RPMI8226 (cell line): ENCODE measurements at places on chromosomes 7 and 10.

DNA sequence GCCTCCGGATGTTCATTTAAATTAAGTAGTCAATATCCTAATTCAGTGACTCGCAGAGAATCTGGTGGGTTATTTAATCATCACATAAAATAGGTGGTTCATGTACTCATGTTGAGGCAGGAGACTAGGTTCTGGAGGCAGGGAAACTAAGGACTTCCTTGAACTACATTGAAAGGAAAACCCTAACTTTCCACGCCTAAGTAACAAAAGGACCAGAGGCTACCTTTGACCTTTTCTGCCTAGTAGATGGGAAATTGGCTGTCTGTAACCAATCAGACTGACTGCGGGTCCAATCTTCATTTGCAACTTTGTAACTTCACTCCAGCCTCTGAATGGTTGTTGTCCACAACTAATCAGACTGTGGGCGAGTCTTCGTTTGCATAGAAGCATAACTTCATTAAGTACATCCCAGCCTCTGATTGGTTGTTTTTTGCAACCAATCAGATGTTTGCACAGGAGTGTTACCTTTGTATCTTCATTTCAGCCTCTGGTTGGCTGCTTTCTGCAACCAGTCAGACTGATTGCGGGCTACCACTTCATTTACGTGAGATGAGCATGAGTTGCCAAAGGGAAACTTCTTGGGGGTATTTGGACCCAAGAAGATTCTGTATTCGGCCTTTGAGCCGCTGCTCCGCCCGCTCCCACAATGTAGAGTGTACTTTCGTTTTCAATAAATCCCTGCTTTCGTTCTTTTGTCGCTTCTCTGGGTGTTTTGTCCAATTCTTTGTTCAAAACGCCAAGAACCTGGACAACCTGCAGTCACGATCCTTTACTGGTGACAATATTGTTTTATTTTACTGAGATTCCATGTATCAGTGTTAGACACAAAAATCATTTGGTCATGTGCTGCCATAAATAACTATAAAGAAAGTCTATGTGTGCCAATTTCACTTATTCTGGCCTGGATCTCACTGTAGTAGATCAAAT is 1.7 kb upstream of the ST7 start:
- no peak for DNase-seq

DNA sequence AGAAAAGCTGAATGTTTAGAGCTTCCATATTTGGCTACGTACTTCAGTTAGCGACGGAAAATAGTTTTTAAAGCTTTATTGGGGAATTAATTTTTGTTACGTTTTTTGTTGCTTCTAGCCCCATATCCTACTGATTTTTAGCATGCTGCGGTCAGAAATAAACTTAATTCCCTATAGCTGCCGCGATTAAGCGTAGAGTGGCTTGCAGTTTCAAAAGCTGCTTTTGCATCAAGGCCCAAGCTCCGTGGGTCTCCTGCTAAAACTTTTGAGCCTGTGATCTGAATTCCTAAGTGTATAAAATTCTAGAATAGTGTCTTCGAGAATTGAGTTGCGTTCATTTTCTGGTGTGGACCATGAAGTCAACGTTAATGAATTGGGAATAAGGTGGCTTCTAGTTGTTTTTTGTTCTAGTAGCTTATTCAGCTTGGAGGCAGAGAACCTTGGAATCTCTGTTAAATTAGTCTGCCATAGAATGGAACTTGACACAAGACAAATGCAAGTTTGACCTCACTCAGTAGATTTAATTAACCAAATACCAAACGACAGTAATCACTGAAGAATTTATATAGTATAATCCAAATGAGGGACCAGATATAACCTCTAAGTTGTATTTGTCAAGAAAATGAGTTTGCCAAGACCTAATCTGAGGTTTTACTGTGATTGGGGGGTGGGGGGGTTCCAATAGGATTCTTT is 977 bp downstream of the CALU start:
- no peak for DNase-seq

DNA sequence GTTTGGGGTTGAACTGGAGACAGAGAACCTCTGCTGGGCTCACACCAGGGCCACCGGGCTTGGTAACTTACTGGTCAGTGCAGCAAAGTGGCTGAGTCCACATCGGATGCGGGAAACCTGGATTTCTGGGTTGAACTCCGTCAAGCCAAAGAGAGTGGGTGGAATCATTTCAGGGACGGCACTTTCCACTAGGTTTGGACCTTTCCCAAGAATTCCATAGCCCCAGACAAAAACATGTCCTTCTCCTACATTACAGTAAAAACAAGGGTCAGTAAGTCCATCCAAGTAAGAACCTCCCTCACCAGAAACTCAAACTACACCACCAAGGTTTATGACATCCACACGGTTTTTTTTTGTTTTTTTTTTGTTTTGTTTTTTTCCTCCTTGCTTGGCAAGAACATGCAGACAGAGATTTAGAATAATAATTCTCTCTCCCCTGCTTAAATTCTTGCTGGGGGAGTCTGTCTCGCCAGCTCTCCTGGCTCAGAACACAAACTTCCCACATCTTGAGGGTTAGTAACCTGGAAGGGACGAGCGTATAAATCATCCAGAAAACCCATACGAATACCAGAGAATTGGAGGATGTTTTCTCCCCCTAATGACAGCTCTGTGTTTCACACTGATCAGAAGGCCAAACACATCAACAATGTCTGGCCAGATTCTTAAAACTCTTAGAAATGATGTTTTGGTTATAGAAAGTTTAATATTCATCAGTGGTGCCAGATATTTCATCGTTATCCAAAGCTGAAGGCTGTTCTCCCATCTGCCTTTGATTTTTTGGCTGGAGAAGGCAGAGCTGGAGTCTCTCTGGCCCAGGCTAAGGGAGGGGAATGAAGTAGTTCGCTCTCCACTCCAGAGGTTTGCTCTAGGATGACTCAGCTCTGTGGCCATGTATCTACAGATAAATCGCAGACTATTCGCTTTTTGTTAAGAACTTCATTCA is 17.5 kb downstream of the RCC1L start:
- no peak for DNase-seq

DNA sequence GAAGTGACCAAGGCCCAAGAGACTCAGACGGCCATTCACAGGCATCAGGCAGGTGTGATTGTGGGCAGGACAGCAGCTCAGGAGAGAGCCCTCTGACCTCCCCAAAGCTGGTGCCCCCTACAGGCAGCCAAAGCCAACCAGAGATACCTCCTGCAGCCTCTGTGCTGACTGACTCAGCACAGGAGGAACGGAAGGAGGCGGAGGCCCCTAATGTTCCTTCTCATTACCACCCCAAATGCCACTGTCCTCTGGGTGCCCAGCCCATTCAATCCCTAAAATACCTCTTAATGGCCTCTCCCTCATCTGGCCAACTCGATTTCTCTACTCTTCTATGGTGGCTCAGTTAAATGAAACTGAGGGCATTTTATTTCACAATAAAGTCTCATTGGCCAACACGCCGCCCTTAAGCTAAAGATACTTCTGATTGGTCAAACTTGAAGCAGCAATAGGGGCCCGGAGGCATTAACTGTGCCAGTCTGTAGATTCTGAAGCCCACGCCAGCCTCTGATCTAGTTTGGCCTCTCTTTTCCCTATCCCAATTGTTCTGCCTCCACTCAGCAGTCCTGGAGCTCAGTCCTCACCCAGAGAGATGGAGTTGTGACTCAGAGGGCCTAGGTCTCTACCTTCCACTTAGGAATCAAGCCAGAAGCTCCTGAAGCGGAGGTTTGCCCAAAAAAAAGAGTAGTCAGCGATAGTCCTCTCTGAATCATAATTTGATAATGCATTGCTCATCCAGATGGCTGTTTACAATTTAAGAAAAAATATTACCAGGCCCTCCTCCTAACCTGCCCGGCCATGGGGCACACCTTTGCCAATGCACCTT is 1.2 kb downstream of the CYREN start:
- DNase-seq = peak; percentile 86

- peak; percentile 58 for DNase-seq
Measured at GRCh38 chr7:88111140-88111743, 108.6 kb downstream of the SRI start.

GRCh38 chr7:8051373-8051772 is 82.8 kb downstream of the GLCCI1 start:
- DNase-seq = no peak

DNA sequence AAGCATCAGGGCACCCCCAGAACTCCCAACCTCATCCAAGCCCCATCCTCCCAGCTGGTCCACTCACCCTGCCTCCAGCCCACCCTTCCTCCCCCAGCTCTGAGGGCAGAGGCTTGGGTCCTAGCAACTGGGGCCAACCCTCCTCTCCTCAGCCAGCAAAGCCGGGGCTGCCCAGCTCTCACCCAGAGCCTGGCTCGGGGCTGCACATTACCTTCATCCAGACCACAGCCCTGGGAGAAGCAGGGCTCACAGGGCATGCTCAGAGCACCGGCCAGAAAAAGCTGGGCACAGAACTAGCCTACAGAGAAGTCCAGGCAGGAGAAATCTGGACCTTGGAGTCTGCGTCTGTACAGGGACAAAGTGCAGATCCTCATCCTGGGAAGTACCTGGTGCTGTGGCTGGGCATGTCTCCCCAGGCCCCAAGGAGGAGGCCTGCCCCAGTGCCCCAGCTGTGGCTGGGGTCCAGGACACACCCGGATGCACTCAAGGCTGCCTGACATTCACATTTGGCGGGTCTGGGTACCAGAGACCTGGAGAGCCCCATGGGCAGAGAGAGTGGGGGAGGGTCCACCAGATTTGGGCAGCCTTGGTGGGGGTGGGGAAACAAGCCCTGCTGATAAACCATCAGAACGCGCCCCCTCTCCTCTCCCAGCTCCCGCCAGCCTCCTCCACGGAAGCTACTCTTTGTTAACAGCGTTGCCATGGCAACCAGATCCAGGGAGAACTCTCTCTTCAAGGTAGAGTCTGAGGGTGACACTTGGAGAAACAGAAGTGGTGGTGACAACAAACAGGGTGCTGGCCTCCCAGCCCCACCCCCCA is 5.1 kb downstream of the RASGEF1A start:
- DNase-seq = no peak

DNA sequence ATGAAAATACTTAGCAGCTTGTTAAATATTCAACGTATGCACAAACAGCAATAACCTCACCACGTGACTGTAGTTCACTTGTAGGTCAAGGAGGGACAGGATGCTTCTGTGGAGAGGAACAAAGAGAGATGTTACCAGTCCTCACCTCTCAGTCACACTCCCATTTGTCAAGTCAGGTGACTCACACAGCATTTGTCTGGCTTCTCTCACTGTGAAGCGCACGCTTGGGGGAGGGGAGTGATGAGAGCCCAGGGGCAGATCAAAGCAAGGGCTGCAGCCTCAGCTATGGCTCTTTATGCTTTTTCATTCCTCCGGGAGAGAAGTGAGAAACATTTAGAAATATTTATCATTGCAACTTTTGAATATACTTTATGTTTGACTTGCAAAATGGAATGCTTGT is 2.9 kb upstream of the RBM20 start:
- DNase-seq = peak; percentile 78

DNA sequence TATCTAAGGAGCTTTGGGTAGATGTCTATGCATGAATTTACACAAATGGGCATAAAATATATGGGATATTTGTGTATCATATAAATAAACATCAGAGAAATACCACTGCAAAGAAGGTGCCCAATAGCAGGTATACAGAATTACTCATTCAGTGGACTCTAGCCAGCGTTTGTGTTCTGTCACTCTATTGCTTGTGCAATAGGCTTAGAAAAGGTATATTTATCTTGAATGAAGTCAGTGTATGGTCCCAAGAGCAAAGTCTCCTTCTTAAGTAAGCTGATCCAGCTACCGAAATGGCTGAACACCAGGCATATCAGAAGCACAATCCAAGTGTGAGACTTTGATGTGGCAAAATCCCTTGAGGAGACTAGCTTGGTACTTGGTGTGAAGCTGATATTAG is 1058.4 kb downstream of the SORCS1 start:
- no peak for DNase-seq

DNA sequence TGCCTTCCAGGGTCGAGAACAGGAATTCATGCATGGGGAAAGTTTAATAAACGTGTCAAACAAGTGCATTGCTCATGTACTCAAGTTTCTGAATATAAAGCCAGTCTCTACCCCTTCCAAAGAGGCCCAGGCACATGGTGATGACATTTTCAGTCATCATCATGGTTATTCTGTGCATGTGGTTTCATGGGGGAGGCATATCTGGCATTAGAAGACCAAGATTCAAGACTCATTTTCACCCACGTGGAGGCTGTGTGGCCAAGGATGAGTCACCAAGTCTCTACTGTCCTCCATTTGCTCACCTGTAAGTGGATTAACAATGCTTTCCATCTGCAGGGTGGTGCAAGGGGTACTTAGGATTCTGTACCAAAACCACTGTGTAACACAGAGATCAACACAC is 34.0 kb upstream of the CNPY1 start:
- DNase-seq = peak; percentile 24

DNA sequence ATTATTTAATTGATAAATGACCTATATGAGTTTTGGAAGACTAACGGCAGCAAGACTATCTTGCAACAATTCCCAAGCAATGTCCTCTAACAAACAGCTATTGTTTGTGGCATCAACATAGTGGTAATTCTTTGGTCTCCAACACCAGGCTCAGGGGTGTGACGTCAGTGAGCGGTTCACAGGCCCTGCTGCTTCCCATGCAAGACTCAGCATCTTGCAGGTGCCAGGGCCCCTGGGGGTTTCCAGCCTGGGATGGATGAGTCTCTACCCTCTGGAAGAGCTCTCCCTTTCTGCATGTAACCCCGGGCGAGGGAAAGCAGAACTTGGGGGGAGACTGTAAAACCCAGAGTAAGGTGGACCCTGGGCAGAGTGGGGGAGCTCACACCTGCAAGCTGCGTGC is 164.7 kb downstream of the ACTR3B start:
- DNase-seq = no peak

DNA sequence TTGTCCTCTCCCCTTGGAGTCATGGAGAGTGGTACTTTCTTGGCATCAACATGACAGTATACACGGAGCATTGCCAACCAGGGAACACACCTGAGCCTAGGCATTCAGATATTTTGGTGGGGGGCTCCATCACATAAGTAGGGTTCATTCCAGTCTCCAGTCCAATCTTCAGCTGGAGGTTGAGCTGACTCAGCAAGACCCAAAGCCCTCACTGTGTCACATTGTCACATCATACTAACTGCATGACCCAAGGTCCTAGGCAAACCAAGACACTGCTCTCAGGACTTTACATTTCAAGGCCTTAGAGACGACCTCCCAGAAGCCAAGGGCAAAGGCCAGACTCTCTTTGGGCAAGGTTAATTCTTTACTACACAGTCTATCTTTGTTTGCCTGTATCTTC is 190.1 kb downstream of the TMEM178B start:
- no peak for DNase-seq

- no peak for DNase-seq
Measured at GRCh38 chr10:48611133-48611532, 6.3 kb upstream of the ARHGAP22 start.

DNA sequence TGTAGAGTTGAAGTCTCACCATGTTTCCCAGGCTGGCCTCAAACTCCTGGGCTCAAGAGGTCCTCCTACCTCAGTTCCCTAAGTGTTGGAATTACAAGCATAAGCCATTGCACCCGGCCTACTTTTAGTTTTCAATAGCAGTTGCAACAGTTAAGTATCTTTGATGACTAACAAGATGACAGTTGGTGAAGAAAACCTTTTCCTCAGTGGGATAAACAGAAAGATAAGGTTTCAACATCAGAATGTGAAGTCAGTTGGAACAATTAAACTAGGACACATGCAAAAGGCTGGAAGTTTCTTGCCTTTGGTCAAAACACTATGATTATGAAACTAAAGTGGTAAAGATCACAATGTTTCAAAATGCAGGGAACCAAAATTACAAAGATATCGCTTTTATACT is 169.2 kb downstream of the ZNF438 start:
- DNase-seq = no peak
